T-helper 2 cell treated with Interferon-gamma antibody and Interleukin-4, amounts not matched to agents 100 ng/mL and 5 ng/mL, for 36 hours (primary cell): ENCODE measurements at places on chromosomes 5 and 9. TPM values are rescaled to one million over a fixed set of nuclear protein-coding genes. Genes with fewer than 3 reads are reported as not detected.

The SPINK1 gene
- not detected in 2 replicates for total RNA-seq

The EGFL7 gene
- total RNA-seq = 0.66 and 0.80 TPM in 2 replicates

The NEUROG1 gene
- total RNA-seq = not detected in 2 replicates

The MARCHF11 gene
- total RNA-seq = not detected in 2 replicates

The MCC gene
- total RNA-seq = 3.2 and 3.8 TPM in 2 replicates

The SLC34A3 gene
- not detected in 2 replicates for total RNA-seq

The SPRY4 gene
- total RNA-seq = 0.23 and 0.25 TPM in 2 replicates

The ZFR gene
- total RNA-seq = 50.8 and 50.9 TPM in 2 replicates

The RNF183 gene
- total RNA-seq = 0.45 TPM in 1 of 2 replicates, not detected in the other

The GABRA1 gene
- not detected in 2 replicates for total RNA-seq

The QRFP gene
- not detected in 2 replicates for total RNA-seq

The PRKACG gene
- total RNA-seq = not detected in 2 replicates

The RICTOR gene
- 37.0 and 38.6 TPM in 2 replicates for total RNA-seq

The TEX10 gene
- 22.5 and 22.6 TPM in 2 replicates for total RNA-seq

The LCN1 gene
- not detected in 2 replicates for total RNA-seq

The CCDC69 gene
- 63.5 and 64.9 TPM in 2 replicates for total RNA-seq

The C5orf46 gene
- total RNA-seq = not detected in 2 replicates

The SMC5 gene
- total RNA-seq = 36.8 and 43.0 TPM in 2 replicates

The FAM163B gene
- not detected in 2 replicates for total RNA-seq

The RAI14 gene
- 1.2 and 1.5 TPM in 2 replicates for total RNA-seq

The FGF1 gene
- total RNA-seq = not detected in 2 replicates

The FSD1L gene
- 5.2 and 6.2 TPM in 2 replicates for total RNA-seq

The AFF4 gene
- total RNA-seq = 30.5 and 31.8 TPM in 2 replicates

The DOLPP1 gene
- 20.3 and 23.6 TPM in 2 replicates for total RNA-seq

The MUSK gene
- not detected in 2 replicates for total RNA-seq

The CYLC2 gene
- total RNA-seq = not detected in 2 replicates

The SLC1A3 gene
- total RNA-seq = not detected in 2 replicates

The PCDHA3 gene
- total RNA-seq = not detected in 2 replicates
